Urothelium cell line (cell line): ENCODE measurements at places on chromosomes 13 and 19.

- DNase-seq: no peak
Measured at GRCh38 chr19:13790354-13790753, 4.9 kb upstream of the ZSWIM4 start.

DNA sequence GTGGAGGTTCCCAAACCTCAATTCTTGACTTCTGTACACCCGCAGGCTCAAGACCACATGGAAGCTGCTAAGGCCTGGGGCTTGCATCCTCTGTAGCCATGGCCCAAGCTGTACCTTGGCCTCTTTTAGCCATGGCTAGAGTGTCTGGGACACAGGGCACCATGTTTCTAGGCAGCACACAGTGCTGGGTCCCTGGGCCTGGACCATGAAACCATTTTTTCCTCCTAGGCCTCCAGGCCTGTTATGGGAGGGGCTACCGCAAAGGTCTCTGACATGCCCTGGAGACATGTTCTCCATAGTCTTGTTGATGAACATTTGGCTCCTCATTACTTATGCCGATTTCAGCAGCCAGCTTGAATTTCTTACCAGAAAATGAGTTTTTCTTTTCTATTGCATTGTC is 701.4 kb downstream of the FGF9 start:
- DNase-seq: no peak

DNA sequence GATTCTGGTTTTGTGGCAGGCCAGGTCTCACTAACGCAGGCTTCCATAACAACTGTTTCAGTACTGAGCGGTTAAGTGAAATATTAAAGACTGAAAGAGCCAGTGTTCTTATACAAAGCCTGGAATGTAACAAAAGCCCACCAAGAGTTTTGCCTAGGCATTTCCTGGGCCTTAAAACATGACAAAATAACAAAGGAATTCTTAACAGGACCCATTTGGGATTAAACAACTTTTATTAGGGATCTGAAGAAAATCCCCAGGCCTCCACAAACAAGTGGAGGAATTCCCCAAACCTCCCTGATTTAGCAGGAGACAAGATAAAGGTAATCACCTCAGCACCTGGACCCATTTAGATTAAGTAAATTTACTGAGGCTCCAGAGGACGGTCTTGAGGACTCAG is 799.7 kb upstream of the SPRY2 start:
- no peak for DNase-seq

GRCh38 chr13:97114651-97115050 is 107.5 kb upstream of the MBNL2 start:
- DNase-seq: no peak

DNA sequence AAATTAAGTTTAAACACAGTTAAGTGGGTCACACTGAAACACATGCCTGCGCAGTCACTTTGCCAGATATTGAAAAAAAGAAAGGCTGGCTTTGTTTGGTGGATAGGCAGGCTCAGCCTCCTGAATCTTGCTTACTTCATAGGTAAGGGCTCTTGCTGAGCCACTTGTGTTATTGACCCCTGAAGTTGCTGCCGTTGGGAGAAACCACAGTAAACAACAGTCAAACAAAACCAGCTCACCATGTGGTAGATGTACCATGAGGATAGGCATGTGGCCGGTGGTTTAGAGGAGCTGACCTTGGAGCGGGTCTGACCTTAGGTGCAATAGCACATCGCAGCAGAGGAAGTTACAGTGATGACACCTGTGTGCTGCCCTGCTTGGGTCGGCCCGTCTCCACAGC is 52.2 kb downstream of the SPATA13 start:
- DNase-seq: no peak

- no peak for DNase-seq
Measured at GRCh38 chr13:112056739-112057438, 10.1 kb upstream of the SOX1 start.

DNA sequence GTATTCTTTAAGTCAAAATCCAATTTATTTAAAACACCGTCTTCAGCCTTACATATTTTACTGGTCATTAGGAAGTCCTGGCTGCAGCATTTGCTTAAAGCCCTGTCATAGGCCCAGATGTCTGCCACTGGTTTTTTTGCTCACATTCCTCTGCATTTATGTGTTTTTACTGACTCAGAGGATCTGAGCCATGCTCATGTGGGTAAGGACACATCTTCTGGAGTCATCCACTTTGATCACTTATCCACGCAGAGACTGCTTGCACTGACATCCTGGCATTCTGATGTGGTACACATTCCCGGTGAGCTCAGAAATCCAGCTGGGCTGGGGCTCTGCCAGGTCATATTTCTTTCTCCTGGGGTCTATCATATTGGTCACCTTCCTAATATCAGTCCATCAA is 531.7 kb upstream of the ARGLU1 start:
- no peak for DNase-seq
